ENCODE measurements at places on chromosomes 16 and 17.
A peak's percentile ranks its signal among the peaks of the same experiment; 100 is the strongest.

DNA sequence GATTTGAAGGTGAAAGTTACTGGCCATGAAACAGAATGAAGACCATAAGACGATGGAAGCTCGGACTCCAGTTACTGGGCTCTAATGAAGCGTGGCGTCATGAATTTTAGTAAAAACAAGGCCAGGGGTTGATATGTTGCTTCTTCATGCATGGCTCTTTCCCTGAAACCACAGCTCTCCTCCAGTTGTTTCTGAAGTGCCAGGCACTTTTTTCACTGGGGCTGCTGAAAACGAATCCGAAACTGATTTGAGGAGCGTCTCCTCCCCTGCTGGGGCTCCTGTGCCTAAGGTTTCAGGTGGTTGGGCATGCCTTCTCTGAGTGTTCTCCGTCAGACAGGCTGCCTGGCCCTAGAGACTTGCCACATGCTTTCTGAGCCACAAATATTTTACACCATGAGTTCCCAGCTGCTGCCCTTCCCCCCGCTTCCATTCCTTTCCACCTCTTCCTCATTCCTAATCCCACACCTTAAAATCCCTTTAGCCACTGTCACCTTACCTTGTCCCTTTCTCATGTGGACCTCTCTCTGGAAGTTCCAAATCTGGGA is 3.7 kb upstream of the MYL4 start:
- DNase-seq: peak; percentile 74

GRCh38 chr16:84245956-84246678 is 6.3 kb upstream of the KCNG4 start:
- no peak for DNase-seq

DNA sequence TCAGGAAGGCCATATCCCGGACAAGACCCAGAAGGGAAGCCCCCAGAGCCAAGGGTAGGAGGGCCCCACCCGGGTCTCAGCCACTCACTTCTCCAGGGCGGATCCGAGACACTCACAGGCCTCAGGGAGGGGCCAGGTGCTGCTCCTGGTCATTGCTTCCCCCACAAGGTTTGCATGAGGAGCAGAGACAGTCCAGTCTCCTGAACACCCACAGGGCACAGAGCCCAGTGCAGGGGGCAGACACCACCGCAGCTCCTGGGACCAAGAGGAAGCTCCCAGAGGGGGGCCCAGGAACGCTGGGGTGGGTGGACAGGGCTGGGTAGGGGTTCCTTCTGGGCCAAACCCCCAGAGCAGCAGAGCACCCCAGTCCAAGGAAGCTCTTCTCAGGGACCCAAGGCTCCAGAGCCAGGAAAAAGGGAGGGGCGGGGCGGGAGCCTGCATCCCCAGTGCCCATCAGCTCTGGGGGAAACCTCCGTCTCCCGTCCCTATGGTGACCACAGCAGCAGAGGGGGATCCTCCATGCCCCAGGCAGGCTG is 709 bp upstream of the MRPL28 start:
- no peak for DNase-seq

DNA sequence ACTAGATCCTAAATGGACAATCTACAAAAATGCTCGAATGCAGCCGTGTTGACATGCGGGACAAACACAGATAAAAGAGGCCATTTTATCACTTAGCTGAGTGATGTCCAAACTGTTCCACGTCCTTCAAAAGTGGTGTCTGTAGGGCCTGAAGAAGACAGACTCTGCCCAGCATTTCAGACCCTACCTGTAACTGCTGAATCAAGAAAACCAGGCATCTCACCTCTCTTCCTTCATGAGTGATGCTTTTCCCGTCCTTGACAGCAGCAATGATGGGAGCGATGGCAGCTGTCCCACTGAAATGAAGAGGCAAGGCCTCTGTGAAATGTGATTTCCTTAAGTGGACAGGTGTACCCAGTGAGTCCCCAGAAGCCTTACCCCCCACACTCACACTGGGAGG is 12.3 kb downstream of the ELAC2 start:
- no peak for DNase-seq

DNA sequence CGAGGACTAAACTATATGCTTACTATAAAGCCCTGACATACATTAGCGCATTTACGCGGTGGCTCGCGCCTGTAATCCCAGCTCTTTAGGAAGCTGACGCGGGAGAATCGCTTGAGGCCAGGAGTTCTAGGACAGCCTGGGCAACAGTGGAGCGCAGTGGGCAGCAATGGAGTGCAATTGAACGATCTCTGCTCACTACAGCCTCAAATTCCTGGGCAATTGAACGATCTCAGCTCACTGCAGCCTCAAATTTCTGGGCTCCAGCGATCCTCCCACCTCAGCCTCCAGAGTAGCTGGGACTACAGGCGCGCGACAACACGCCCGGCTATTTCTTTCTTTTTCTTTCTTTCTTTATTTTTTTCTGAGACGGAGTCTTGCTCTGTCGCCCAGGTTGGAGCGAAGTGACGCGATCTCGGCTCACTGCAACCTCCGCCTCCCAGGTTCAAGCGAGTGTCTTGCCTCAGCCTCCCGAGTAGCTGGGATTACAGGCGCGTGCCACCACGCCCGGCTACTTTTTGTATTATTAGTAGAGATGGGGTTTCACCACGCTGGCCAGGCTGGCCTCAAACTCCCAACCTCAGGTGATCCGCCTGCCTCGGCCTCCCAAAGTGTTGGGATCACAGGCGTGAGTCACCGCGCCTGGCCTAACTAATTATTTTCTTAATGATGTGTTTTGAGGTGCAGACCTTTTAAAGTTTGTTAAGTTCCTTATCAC is 506 bp upstream of the COG7 start:
- no peak for DNase-seq

GRCh38 chr16:14042706-14043105 is 28.4 kb upstream of the MRTFB start:
- no peak for DNase-seq

GRCh38 chr17:63997341-63998048 is 656 bp upstream of the PRR29 start:
- DNase-seq: peak; percentile 58

DNA sequence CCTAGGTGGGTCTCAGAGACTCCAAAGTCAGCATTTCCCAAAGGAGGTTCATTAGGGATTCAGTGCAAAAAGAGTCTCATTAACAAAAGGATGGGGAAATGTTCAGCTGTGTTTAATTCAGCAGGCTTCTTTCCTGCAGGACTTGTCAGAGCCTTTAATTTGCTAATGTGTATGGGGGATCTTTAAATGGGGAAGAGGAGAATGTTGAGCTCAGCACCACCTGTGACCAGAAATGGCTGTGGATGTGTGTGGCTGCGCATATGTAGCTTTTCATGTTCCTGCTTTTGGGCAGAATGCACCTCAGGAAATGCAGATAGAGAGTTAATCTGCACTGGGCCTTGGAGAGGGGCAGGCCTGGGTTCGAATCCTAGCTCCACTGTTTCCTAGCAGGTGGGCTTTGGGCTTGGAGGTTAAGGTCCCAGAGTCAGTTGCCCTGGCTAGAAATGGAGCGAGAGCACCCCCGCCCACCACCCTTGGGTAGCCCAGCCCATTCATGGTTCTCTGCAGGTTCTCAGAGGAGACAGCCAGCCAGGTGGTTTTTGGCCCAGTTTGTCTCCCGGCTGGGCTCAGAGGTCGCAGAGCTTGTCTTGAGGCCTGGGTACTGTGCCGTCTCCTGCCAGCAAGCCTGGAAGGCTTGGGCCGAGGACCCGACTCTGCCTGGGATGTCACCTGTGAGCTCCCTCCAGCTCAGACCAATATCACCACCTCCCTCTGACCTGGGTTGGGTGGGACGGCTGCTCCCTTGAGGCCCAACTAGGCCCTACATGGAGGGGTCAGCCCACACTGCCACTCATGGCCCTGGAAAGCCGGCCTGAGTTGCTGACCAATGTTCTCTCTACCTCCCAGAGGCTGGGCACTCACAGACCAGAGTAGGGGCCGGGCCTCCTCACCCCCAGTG is 9.3 kb downstream of the ADCY7 start:
- DNase-seq: no peak

DNA sequence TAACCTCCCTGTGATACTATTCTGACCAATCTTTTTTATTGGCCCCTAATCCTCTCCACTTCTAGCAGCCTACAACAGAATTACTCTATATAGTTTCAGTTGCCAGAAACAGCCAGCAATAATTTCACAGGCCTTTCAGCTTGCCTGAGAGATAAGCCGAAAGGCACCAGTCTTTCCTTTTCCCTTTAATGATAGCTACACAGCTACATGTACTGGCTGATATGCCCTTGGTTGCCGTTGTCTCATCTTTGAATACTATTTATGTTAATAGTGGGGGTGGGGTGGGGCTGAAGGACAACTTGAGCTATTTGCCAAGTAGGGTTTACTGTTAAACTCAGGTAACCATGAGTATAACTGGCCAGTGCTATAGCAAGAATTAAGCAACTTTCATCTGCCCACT is 35.8 kb upstream of the RASL10B start:
- DNase-seq: no peak

DNA sequence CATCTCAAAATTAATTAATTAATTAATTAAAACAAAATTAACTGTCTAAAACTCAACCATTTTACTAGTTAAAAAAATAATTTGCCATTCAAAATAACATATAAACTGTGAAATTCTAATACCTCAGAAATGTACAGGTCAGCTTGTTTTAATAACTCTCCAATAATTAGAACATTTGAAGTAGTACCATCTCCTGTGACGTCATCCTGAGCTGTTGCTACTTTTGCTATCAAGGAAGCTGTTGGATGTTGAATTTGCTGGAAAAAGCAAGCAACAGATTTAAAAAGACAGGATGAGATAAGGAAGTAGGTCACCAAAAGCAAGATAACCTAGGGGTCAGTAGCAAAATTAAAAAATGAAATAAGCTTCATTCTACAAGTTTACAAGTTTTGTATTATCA is 2.8 kb downstream of the CCT6B start:
- DNase-seq: no peak

GRCh38 chr17:12522336-12522735 is 143.4 kb upstream of the MYOCD start:
- DNase-seq: no peak

DNA sequence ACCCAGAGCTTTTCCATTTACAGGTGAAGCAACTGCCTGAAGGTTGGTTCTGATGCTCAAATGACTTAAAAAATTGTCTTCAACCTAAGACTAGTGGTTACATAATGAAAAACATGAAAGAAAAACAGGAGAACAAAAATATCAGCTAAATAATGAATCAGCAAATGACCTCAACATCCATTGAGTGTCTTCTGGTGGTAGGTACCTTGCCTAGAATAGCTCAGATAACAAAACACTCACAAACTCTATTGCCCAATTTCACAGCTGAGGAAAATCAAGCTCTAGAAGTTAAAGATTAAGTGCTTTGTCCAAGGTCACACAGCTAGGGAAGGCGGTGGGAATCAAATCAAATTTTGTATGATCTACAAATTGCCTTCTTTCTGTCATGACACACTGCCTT is 304.6 kb upstream of the CDH11 start:
- no peak for DNase-seq

DNA sequence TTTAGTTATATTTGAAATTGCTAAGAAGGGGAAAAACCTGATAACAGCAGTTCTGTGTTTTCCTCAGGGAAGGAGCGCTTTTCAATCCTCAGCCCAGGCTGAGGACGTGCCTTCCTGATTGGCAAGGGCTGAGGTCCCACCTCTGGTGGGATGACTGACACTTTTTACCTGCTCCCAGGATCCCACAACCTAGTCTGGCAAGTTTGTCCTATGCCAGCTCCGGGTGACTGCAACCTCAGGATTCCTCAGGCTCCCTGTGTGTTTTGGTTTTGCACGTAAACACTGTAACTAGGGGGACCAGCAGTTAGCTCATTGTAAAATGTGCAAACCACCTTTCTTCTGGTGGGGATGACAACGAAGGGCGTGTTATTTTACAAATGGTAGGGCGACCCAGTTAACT is 7.5 kb downstream of the MARCHF10 start:
- DNase-seq: no peak

GRCh38 chr16:89316701-89317100 is 99.2 kb downstream of the ZNF778 start:
- DNase-seq: no peak

DNA sequence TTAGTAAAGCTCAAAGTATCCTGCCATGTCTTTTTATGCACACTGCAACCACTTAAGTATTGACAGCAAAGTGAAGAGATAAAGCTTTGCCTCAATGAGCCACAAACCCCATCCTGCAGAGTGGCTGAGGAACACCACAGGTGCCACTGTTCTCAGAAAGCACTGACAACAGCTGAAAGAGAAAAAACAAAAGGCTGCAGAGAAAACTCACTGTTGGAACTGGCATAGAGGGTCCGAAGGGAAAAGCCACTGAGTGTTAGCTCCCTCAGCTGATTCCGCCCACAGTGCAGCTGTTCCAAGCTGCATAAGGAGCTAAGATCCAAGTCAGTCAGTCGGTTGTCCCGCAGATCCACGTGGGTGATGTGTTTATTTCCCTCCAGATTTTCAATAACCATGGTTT is 48.3 kb downstream of the PHLPP2 start:
- DNase-seq: no peak

GRCh38 chr16:86044881-86045590 is 146.1 kb downstream of the IRF8 start:
- DNase-seq: peak; percentile 67

DNA sequence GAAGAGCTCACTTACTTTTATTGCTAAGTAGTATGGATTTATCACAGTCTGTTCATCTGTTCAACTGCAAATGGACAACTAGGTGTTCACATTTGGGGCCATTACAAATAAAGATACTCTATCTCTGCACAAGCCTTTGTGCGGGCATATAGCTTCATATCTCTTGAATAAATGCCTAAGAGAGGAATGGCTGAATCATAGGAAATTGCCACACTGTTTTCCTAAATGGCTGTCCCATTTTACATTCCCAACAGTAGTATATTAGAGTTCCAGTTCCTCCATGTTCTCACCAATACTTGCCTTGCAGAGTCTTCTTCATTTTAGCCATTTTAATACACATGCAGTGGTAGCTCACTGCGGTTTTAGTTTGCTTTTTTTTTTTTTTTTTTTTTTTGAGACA is 20.5 kb downstream of the NSMCE1 start:
- DNase-seq: no peak

- DNase-seq: no peak
Observed at GRCh38 chr17:44543213-44543904, 13.9 kb upstream of the FZD2 start.

- DNase-seq: no peak
Observed at GRCh38 chr17:73833775-73834488, 189.7 kb upstream of the SDK2 start.

GRCh38 chr17:70239391-70239826 is 70.1 kb downstream of the KCNJ2 start:
- DNase-seq: no peak

GRCh38 chr17:10156948-10157607 is 41.3 kb downstream of the GAS7 start:
- no peak for DNase-seq
